Stomach (tissue), 19 donors: ENCODE measurements at places on chromosomes 16 and 17. TPM values are rescaled to one million over a fixed set of nuclear protein-coding genes. Genes with fewer than 3 reads are reported as not detected.

GRCh38 chr17:2137342-2138098 lies 82.6 kb downstream of the HIC1 start:
- peak; percentile 53 for DNase-seq

- DNase-seq, result no peak
Observed at GRCh38 chr17:5282642-5283217, 646 bp downstream of the RABEP1 start.

GRCh38 chr16:51326131-51326856 lies 175.2 kb upstream of the SALL1 start:
- no peak for DNase-seq

- DNase-seq, result no peak
Observed at GRCh38 chr17:17790637-17791464, 45.9 kb downstream of the SREBF1 start.

DNA sequence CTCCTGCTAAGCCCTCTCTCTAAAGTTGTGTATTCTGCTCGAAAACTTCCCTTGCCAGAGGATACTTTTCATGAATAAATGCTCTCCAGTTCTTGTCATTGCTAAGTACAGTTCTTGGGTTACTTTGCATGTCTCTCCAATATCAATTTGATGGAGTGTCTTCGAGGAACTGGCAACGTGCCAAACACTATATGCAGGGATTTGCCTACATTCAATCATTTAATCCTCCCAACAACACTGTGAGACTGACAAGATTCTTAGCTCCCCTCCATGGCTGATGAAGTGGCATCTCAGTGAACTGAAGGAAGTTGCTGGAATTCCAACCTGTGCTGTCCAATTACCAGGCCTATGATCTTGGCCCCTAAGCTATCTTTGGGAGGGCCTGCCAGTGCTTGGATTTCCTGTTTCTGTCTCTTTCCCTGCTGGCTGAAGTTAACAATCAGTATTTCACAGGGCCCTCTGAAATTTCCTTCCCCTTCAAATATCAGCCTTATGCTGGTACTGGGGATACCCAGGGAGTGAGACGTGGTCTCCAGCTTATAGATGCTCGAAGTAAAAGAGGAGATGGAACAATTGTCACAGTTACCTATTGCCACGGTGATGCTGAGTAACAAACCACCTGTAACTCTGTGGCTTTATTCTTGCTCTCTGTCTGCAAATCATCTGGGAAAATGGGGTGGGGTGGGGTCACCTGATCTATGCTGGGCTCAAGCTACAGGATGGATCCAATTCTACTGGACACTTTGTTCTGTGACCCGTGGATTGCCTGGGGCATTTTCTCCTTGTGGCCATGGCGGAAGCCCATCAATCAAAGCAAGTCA lies 19.4 kb upstream of the CRISPLD2 start:
- no peak for DNase-seq

GRCh38 chr17:74260525-74260850 lies 13.5 kb upstream of the DNAI2 start:
- no peak for DNase-seq

DNA sequence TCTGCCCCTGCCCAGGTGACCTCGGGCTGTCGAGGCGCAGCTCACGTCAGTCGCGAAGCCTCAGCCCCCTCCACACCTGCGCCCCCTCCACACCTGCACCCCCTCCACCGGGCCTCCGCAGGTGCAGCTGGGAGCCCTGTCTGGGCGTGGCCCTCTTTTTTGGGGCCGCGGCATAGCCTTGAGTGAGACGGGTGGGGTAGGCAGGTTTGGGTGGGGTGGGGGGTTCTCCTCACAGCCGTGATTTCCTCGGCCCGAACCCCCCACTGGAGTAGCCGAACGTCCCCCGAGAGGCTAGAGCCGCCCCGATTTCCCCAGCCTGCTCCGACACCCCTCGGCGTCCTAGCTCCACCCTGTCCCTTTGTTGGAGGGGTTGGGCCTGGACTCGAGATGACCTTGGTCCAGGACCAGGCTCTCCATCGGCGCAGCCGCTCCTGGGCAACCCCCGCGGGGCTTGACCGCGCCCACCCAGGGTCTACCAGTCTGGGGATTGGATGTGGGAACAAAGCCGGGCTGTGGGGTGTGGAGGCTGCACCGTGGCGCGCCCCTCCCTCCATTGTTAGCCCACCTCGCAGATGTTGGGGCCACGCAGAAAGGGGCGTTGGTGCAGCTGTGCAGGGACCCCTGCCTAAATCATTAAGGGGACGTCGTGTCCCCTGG lies 626 bp downstream of the TUBB3 start:
- DNase-seq, result peak; percentile 59

CALB2 gene
- 2.6 TPM for total RNA-seq
